Hippocampal formation (tissue), 2 donors: ENCODE measurements at places on chromosomes 2 and 18.
A peak's percentile ranks its signal among the peaks of the same experiment; 100 is the strongest.

GRCh38 chr2:33477473-33478468 lies 1.3 kb downstream of the RASGRP3 start:
- peak; percentile 41 for DNase-seq

- DNase-seq, result no peak
These were observed 48.8 kb downstream of the THNSL2 start for GRCh38 chr2:88218981-88219380.

- DNase-seq, result no peak
These were observed 159.2 kb upstream of the ID2 start for GRCh38 chr2:8522687-8523086.

GRCh38 chr2:163187119-163187518 lies 348.6 kb upstream of the KCNH7 start:
- DNase-seq, result no peak
